Stimulated activated CD4-positive, alpha-beta T cell treated with anti-CD3 and anti-CD28 coated beads, Interleukin-1b, Interleukin-23, amount 100 ng/mL, for 24 hours (primary cell): ENCODE measurements at places on chromosomes 11 and 22.
A peak's percentile ranks its signal among the peaks of the same experiment; 100 is the strongest.

- no peak for DNase-seq
Measured at GRCh38 chr11:76270389-76270788, 64.1 kb upstream of the WNT11 start.

- no peak for DNase-seq
Measured at GRCh38 chr22:31235081-31235480, 23.0 kb downstream of the LIMK2 start.

DNA sequence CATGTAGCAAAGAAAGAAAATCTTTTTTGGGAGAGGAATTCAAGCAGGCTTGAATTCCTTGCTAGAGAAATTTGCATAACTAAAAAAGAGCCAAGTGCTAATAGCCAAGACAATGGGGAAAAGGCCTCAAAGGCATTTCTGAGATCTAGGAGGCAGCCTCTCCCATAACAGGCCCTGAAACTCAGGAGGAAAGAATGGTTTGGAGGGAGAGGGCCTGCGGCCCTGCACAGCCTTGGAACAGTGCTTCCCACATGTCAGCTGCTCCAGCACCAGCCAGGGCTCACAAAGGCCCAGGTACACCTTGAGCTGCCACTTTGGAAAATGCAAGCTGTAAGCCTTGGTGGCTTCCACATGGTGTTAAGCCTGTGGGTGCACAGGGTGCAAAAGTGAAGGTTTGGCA is 55.5 kb upstream of the TSPAN18 start:
- no peak for DNase-seq

DNA sequence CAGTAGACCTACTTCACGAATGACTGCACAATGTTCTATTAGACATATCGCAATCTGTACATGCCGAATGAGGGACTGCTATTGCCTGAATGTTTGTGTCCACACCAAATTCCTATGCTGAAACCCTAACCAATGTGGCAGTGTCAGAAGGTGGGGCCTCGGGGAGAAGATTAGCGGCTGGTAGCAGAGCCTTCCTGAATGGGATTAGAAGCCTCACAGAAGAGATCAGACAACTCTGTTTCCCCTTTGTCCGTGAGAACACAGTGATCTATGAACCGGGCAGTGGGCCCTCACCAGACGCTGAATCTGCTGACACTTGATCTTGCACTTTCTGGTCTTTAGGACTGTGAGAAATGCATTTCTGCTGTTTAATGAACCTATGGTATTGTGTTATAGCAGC is 33.1 kb downstream of the LRFN4 start:
- DNase-seq, result no peak

DNA sequence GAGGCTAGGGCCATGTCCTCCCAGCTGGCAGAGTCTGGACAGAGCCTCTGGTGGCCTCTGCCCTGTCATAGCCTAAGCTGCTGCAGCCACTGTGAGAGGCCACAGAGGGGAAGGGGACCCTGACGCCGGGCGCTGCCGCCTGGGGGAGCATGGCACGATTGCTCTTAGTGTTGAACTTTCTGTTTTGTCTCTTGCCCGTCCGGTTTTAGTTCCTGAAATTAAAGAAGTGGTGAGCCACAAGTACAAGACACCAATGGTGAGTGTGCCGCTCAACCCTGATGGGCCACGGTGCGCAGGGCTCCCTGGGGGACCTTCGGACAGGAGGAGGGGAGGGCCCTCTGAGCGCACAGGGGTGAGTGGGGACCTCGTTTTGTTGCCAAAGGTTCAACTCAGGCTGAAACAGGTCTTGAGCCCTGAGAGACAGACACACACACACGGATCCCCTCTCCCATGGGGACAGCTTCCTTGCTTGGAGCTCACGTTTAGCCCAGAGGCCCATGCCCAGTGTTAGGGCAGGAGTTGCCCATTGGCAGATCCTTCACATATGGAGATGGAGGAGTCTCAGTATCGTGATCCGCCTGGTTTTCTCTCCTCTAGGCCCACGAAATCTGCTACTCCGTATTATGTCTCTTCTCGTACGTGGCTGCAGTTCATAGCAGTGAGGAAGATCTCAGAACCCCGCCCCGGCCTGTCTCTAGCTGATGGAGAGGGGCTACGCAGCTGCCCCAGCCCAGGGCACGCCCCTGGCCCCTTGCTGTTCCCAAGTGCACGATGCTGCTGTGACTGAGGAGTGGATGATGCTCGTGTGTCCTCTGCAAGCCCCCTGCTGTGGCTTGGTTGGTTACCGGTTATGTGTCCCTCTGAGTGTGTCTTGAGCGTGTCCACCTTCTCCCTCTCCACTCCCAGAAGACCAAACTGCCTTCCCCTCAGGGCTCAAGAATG is 23.8 kb downstream of the MYBPC3 start:
- no peak for DNase-seq

DNA sequence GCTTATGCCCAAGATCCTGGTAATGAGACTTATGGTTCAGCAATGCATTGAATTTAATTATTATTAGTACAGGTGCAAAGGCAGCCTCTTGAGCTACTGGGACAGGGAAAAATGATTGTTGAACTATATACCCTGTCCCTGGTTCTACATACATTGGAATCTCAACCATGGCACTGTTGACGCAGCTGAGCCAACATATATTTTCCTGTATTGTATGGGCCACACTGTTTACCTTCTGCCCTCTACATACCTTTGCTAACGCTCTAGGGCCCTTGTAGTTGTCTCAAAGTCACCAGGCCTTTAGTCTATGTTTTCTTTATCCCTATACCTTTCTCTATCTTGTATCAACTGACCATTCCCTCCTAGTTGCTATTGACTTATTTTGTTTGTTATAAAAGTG is 22.6 kb downstream of the KREMEN1 start:
- no peak for DNase-seq

- peak; percentile 45 for DNase-seq
Measured at GRCh38 chr22:46072110-46072881, 78.0 kb upstream of the PPARA start.

GRCh38 chr22:23210428-23211170 is 30.3 kb downstream of the BCR start:
- DNase-seq, result no peak

DNA sequence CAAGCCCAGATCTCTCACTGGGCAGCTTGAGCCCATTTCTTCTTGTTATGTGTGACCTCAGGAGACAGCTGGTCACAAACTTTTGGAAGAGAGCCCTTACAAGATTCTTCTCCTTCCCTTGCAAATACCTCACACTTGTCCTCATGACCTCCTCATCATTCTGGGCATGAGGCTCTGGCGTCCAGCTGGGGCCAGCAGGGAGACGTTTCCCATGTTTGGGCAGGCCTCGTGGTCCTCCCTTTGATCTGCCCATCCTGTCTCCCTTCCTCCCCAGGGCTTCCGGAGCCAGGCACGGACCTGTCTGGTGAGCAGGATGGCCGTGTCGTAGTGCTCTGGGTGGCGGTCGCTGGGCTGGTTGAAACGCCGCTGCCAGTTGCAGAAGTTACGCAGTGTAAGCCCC is 9.7 kb downstream of the ADAMTS8 start:
- DNase-seq, result no peak

DNA sequence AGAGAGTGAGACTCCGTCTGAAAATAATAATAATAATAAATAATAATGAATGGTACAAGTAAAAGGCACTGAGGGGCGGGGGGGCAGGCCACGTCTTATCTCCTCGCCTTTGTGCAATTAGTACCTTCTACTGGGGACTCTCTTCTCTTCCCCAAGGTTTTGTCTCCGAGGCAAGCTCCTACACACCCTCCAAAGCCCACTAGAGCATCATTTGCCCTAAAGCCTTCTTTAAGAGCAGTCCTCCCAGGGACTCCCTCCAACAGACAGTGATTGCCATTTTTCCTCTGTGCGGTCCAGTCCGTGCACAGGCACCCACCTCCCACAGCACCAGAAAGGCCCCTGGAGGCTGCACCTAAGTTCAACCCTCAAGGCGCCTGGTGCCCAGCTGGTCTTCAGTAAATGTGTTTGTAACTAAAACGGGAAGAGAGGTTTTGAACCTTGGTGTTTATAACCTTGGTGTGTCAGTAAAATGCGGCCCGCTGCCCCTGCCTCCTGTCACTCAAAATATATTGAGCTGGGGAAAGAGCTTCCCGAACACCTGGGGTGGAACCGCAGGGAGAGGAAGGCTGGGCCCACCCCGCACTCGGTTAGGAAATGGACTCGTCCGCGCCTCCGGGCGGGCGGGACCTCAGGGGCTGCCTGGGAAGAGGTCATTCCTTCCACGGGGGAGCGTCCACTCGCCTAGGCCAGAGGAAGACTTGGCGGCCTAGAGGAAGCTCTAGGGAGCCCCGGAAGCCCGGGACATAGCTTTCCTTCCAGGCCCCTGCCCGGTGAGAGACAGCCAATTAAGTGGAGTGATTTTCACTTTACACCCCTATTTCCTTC is 4.7 kb upstream of the KDELR3 start:
- DNase-seq, result no peak

DNA sequence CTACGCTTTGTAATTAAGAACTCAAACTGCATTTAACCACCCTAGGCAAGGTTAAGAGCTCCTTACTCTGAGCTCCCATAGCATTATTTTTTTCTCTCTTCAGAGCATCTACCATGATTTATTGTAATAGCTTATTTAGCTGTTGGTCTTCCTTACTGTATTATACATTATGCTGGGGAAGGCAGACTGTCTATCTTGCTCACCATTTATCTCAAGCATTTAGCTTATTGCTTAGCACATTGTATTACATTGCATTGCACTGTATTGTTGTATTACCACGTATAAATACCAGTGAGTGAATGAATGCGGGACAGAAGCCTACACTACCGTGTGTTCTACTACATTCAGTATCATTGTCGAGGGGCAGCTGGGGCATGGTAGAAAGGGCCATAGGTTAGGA is 324.3 kb downstream of the OPCML start:
- no peak for DNase-seq

DNA sequence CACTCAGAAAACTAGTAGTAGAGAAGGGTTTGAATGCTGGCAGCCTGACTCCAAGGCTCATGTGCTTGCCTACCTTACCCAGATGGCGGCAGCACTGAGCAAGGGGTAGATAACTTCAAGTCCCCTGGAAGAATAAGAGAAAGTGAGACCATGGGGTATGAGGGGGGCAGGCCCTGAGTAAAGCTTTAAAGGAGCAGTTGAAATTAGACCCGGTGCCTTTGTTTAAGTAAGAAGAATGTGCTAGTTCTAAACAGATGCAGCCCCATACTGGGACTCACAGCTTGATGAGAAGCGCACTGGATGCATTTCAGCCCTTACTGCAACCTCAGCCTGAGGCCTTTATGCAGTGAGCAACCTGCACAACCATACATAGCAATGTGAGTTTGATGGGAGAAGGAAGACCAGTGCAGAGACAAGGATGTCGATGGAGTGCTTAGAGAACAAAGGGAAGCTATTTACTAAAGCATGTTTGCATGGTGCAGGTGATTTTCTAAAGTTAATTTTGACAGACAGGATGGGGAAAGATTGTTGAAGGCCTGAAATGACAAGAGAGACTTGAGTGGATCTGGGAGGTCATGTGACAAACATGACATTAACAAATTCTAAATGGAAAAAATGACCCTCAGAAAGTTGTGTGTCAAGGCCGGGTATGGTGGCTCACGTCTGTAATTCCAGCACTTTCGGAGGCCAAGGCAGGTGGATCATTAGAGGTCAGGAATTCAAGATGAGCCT is 27.1 kb upstream of the TMA7B start:
- DNase-seq, result peak; percentile 52

DNA sequence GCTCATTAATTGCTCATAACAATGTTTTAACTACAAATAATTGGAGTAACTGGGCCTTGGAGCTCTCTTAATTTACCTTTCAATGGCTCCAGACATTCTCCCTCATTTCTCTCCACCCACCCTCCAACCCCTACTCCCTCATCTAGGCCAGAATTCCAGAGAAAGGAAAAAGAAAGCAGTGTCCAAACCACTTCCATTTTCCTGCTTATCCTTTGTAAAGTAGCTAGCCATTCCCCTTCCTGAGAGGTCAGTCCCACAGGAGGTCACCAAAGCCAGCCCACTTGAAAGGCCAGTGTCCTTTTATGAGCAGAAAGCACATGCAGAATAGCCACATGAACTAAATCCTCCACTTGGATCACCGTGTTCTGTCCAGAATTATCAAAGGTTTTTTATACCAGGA is 404.8 kb upstream of the FAT3 start:
- DNase-seq, result no peak

DNA sequence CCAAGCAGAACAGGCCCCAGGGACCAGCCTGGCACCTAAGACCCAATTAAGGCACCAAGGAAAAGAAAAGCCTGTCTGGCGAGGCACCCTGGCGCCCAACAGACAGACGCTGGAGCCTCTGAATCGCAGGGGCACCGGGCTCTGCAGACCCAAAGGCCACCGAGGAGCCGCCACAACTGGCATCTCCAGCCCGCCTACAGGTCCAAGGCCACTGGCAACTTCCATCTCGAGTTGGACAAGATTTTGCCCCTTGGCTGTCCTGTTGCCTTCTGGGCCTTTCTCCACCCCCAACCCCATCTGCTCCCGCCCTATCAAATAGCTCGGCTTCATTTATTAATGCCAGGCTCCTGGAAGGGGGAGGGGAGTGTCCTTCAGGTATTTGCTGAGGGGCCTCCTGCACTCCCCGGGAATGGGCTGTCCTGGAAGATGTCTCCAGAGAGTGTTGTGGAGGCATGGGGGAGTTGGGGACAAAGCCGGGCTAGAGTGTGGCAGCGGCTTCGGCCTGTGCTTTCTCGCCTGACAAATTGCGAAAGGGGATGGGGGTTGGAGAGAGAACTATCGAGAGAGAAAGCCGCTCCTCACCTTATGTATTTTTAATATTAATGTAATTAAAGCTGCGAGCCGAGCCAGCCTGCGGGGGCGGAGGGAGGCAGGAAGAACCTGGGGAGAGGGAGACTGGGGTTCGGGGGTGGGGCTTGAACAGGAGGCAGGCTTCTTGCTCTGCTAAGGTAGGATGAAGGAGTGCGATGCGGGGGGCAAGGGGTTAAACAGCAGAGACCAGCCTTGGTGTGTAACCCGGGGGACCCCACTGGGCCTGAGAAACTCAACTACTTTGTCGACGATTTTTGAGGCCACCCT is 2.0 kb downstream of the DSCAML1 start:
- DNase-seq, result no peak

DNA sequence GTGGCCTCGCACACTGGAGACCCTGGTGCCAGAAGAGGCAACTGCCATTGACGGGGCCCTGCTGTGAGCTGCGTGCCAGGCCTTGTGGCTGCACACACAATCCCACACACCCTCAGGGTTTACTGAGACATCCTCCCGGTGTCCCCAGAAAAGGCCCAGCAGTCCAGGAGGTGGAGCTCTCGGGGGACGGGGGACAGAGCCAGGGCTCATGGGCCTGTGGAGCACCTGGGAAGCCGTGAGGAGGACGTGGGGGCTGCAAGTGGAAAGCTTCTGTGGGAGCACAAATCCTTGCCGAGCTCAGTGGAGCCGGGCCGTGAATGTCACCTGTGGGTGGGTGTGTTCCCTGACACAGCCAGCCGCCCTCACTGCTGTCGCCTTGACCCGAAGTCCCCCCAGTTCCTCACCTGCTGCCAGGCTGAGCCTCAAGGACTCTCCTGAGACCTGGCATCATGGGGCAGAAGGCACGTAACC is 609.7 kb downstream of the TBC1D22A start:
- DNase-seq, result no peak

DNA sequence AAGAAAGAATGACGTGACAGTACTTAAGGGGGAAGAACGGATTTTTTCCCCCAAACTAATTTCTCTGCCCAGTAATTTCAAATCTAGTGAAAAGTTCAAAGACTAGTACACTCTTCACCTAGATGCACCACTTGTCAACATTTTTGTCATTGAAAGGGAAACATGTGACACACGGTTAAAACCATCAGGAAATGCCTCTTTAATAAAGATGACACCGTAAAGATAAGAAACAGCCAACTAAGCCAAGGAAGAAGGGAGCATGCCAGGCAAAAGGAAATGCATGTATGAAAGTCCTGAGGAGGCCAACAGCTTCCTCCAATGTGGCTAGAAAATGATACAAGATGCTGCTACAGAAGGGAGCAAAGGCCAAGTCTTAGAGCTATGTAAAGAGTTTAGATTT is 49.4 kb downstream of the RSF1 start:
- DNase-seq, result no peak

- DNase-seq, result no peak
Measured at GRCh38 chr11:6481924-6482275, 599 bp downstream of the TIMM10B start.
